ENCODE measurements at places on chromosomes 6 and 20. TPM values are rescaled to one million over a fixed set of nuclear protein-coding genes. Genes with fewer than 3 reads are reported as not detected.

Gene C6orf163
- total RNA-seq: 4.6 TPM

Gene PNISR
- 99.3 TPM for total RNA-seq

Gene CLIC5
- under 0.01 TPM for total RNA-seq

Gene WFDC2
- total RNA-seq: not detected

Gene MEI4
- not detected for total RNA-seq

Gene EDN3
- not detected for total RNA-seq

Gene GSTA2
- total RNA-seq: not detected

Gene CTAGE9
- not detected for total RNA-seq

Gene FIG4
- total RNA-seq: 18.6 TPM

Gene LY6G6C
- not detected for total RNA-seq

Gene BEND3
- total RNA-seq: 5.6 TPM

Gene PRDM13
- total RNA-seq: not detected

Gene IPCEF1
- total RNA-seq: not detected

Gene MYB
- 0.14 TPM for total RNA-seq

Gene MICAL1
- total RNA-seq: 27.9 TPM

Gene DNAH8
- total RNA-seq: 0.07 TPM

Gene PRKN
- 2.1 TPM for total RNA-seq

Gene NR2E1
- not detected for total RNA-seq

Gene WDR27
- 57.0 TPM for total RNA-seq

Gene NHLRC1
- 2.3 TPM for total RNA-seq

Gene NUP153
- 65.7 TPM for total RNA-seq

Gene SOD2
- total RNA-seq: 90.1 TPM
